A549 treated with Hydrocortisone at 1 μM for 4 hours (cell line): ENCODE measurements at places on chromosomes 3 and 15. TPM values are rescaled to one million over a fixed set of nuclear protein-coding genes. Genes with fewer than 3 reads are reported as not detected.

Gene NMNAT3
- 0.76 to 1.5 TPM (median 1.2 TPM) in 5 replicates for total RNA-seq

Gene CCR3
- not detected in 5 replicates for total RNA-seq

Gene BLM
- 12.2 to 15.2 TPM (median 12.5 TPM) in 5 replicates for total RNA-seq

Gene BCHE
- total RNA-seq: 0.47 to 1.0 TPM (median 0.68 TPM) in 5 replicates

Gene UROC1
- not detected in 5 replicates for total RNA-seq

Gene SIDT1
- total RNA-seq: 0.46 to 0.60 TPM (median 0.54 TPM) in 5 replicates

Gene GOLGA8T
- 0.91 to 1.7 TPM (median 1.6 TPM) in 5 replicates for total RNA-seq

Gene EFL1
- total RNA-seq: 20.0 to 27.8 TPM (median 23.6 TPM) in 5 replicates

Gene FBXW12
- total RNA-seq: not detected in 5 replicates

Gene EXD1
- 0.06 to 0.22 TPM in 2 of 5 replicates, not detected in the others for total RNA-seq
